ENCODE measurements at places on chromosomes 5 and 9.

- no peak for DNase-seq
Observed at GRCh38 chr9:24698881-24699518, 153.3 kb upstream of the IZUMO3 start.

GRCh38 chr9:21311889-21312288 lies 6.8 kb upstream of the IFNA5 start:
- DNase-seq, result no peak

DNA sequence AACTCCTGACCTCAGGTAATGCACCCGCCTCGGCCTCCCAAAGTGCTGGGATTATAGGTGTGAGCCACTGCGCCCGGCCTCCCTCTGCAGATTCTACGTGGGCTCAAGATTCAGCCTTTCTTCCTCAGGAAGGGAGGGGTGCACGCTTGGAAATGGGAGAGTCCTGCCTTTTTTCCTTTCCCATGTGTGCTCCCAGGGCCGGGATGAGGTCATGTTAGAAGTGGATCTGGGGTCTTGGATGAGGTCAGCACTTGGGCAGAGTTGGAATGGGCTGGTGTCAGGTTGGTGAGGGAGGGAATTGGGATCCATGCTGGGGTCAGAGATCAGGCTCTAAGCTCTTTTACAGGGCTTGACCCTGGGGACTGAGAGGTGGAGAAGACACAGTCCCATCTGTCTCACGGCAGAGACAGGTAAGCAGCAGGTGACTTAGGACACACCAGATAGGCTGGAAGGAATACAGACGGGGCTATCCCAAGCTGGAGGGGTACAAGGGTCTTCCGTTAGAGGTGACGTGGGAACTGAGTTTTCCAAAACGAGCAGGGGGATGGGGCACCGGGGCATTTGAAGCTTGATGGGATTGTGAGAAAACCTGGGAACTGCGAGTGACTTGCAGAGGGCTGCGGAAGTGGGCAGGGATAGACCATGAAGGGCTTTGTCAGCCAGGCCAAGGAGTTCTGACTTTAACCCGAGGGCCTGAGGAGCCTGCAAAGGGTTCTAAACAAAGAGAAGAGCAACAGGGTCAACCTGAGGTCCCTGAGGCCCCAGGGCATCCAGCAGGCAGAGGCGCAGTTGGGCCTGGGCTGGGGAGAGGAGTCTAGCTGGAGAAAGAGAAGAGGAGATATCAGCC lies 1.8 kb upstream of the AQP7 start:
- DNase-seq, result no peak

GRCh38 chr9:137547687-137548543 lies 2.3 kb downstream of the PNPLA7 start:
- no peak for DNase-seq

DNA sequence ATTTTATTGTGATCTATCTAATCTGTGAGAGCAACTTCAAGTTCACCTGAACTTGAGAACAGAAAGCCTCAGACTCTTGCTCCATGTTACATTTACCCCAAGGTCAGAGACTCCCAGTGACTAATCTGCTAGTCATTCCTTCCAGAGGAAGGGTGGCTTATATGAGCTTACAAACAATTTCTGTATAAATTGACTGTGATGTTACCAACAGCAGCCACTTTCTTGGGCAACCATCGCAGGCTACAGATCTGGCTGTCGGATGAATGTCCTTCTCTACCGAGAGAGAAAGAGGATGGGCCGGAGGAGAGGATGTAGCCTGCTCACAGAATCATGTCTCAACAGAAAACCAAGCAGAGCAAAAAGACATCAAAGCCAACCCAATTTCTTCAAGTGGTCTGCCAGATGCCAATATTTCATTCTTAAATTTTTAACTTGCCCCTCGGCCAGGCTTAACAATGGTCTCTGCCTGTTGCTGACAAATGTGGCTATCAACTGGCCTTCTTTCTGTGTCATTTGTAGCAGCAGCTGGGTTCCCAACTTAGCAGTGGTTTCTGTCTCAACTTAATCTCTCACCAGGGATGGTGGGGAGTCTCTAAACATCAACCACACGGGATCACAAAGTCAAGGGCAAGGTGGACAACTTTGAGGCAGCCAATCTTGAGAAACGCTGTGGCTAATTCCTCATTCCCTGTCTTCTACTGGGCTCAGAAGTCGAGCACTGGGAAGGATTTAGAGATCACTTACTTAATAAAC lies 81.3 kb downstream of the RAPGEF1 start:
- no peak for DNase-seq

DNA sequence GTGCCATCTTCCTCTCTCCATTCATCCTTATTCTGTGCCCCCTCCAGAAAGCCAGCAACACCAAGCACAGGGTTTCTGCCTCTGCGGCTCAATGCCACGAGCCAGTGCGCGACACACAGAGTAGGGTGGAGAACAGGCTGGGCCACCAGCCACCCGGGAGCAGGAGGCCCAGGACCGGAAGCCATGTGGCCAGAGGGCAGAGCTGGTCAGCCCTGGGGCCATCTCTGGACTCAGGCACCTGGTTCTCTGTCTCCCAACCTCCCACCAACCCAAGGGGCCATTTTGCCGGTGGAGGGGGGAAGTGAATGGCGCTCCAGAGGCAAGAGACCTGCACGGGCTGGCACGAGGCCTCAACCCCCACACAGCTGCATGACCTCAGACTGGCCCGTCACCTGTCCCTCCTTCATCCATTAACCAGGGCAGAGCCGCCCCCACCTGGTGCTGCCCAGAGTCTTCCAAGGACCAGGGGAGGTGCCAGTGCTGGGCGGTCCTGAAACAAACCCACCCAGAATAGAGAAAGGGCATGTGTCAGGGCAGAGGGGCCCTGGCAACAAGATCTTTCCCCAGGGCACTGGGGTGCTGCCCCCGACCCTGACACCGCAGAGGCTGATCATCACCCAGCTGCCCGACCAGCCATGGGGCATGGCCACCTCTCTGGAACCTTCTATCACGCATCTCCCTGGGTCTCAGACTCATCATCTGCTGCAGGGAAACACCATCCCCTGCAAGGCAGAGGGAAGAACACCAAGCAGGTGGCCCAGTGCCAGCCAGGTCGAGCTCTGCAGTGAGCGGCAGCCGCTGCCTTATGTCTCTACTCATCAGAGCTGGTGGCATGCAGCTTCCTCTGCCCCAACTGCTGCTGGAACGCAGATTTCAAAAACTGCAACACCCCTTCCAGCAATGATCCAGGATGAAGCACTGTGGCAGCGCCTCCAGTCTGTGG lies 11.9 kb downstream of the VAV2 start:
- DNase-seq, result no peak

DNA sequence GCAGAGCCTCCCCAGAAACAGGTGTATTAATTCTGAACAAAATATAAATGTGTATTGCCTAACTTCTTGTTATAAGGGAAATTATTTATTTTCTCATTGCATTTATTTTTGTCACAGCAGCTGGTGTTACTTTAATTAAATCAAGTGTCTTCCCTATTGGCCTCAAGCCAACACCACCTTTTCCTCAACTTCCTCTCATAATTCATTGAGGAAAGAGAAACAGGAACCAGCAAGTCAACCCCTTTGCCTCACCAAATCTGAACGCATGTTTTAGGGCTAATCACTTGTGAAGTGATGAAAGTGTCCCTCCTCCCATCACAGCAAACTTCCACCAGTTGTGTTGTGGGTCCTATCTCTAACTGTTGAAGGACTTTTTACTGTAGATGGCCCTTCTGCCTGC lies 73.1 kb downstream of the DIRAS2 start:
- no peak for DNase-seq

- DNase-seq, result no peak
Observed at GRCh38 chr5:108898257-108898656, 150.6 kb downstream of the FER start.

GRCh38 chr9:103991698-103992097 lies 102.4 kb upstream of the SMC2 start:
- DNase-seq, result no peak

DNA sequence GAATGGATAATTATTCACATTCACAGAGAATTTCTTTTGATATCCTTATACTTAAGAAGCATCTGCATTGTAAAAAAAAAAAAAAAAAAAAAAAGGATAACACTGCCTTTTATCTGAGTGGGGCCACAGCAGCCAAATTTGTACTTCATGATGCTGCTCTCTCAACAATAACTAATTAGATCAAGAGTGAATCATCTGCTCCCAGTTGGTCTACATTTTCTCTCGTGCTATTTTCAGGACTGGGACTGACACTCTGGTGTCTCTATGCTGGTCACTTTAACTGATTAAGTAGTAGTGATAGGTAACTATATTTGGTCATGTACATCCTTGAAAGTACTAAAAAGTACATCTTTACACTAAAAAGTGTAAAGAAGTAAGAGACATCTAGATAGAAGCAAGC lies 90.1 kb downstream of the RFX3 start:
- no peak for DNase-seq

GRCh38 chr5:176725521-176726280 lies 78.4 kb downstream of the TSPAN17 start:
- no peak for DNase-seq

DNA sequence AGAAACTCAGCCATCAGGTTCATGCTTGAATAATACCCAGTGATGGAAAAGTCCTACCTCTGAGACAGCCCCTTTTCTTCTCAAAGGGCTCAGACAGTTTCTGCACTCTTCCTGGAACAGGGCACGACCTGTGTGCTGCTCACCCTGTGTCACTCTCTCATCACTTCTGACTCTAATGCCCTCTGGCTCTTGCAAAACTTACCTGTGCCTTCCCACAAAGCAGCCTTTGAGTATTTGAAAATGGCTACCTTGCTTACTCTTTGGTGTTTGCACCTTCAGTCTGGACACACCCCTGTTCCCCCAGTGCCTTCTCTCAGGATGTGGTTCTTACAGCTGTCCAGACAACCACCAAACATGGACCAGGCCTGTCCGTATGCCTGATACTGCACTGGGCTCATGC lies 171.4 kb downstream of the GRIA1 start:
- no peak for DNase-seq

DNA sequence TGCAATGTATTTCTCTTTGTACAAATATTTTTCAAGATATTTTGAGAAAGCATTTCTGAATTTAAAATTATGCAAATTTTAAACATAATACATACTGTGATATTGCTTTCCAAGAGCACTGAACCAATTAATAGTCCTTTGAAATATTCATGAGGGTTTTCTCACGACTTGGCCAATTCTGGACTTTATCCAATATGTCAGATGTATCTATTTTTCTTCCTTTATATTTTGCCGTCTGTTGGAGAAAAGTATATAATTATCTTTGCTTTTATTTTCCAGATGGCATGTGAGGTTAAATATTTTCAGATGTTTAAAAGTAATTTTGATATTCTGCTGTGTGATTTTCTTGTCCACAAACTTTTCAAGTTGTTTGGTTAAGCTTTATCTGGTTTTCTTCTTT lies 378.9 kb downstream of the SLCO4C1 start:
- DNase-seq, result no peak

DNA sequence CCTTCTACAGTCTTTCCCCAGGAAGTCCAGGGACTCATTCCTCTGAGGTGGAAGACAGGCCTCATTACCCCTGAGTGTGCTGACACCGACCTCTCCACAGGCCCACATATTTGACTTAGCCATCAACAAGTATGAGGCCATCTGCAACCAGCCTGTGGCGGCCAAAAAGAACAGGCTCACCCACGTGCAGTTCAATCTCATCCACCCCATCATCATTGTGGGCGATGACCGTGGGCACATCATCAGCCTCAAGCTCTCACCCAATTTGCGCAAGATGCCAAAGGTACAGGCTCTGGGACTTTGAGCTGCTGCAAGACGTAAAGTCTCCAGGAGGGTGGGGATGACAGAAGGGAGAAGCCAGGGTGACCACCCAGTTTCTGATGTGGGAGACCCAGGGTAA lies 5.6 kb downstream of the ENHO start:
- peak; percentile 41 for DNase-seq

DNA sequence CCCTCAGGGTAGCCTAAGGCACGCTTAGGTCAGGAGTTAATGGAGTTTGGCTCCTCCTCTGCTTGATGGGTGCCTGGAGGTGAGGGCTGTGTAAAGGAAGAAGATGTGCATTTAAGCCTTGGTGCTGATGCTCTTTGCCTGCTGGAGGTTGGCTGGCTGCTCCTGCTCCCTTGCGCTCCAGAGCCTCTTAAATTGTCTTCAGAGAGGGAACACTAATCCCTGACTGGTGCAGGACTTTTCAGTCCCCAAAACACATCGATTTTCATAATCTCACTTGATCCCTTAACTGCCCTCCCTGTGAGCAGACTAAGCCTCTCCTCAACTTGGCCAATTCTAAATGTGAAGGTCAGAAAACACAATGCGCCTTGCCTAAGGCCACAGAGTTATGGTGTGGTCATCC lies 16.2 kb upstream of the TCOF1 start:
- DNase-seq, result no peak

- no peak for DNase-seq
Observed at GRCh38 chr9:89684218-89684617, 79.4 kb downstream of the GADD45G start.

- no peak for DNase-seq
Observed at GRCh38 chr9:104784098-104784497, 20.2 kb downstream of the NIPSNAP3B start.

DNA sequence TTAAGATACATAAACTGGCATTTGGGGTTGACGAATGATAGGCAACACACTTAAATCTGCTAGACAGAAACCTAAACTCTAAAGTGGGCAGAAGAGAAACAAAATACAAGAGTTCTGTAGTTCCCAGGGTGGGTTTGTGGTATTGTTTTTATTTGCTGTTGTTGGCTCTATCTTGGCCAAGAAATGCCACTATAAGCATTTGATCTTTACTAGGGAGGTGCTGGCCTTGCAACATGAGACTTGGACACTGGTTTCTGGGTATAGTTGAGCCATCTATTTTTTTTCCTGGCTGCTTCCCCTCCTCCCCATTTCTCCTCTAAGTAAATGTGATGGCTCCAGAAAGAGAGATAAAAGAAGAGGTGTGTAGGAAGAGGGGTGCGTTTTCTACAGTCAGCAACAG lies 251.2 kb downstream of the SLIT3 start:
- no peak for DNase-seq

DNA sequence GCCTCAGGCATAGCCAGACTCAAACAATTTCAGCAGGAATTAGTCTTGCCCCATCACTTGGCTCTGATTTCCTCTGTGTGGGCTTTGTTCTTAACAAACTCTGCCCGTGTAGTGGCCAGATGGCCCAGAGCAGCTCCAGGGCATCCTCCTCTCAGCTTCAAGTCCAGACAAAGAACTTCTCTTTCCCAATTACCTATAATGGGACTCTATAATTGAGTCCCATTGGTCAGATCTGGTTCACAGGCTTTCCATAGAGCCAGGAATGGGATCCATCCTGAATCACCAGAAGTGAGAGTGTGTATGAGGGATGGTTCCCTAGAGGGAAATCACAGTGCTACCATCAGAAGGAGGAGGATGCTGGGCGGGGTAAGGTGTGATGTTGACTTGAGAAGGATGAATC lies 515.8 kb downstream of the KIF4B start:
- no peak for DNase-seq

GRCh38 chr9:116154334-116154975 lies 864 bp downstream of the PAPPA start:
- no peak for DNase-seq

GRCh38 chr9:129814432-129815223 lies 9.3 kb downstream of the TOR1A start:
- DNase-seq, result no peak

Data from activated effector memory CD4-positive, alpha-beta T cell treated with anti-CD3 and anti-CD28 coated beads, Interleukin-2, amount 50 U/mL, for 16 hours (primary cell).